ENCODE measurements at places on chromosomes 4 and X. TPM values are rescaled to one million over a fixed set of nuclear protein-coding genes. Genes with fewer than 3 reads are reported as not detected.

The KLHL4 gene
- polyA plus RNA-seq, result 6.7 TPM

The RHOXF2B gene
- polyA plus RNA-seq, result not detected

The SLC6A14 gene
- polyA plus RNA-seq, result 0.17 TPM

The SERTM2 gene
- 0.05 TPM for polyA plus RNA-seq

The SMAD1 gene
- polyA plus RNA-seq, result 52.8 TPM

The PRDM8 gene
- polyA plus RNA-seq, result 0.62 TPM

The RNF175 gene
- polyA plus RNA-seq, result 7.3 TPM

The SLC9B2 gene
- polyA plus RNA-seq, result 5.8 TPM
